Thoracic aorta endothelial cell (primary cell): ENCODE measurements at places on chromosomes 13 and 19. TPM values are rescaled to one million over a fixed set of nuclear protein-coding genes. Genes with fewer than 3 reads are reported as not detected.

LENG9 gene
- 3.6 TPM in 2 replicates for total RNA-seq

SIGLEC5 gene
- not detected in 2 replicates for total RNA-seq

ZNF358 gene
- total RNA-seq: 27.0 and 32.0 TPM in 2 replicates

STARD13 gene
- total RNA-seq: 29.0 and 42.8 TPM in 2 replicates

NDUFA3 gene
- 8.1 and 11.6 TPM in 2 replicates for total RNA-seq

DHDH gene
- total RNA-seq: not detected in 2 replicates

SERP2 gene
- total RNA-seq: 0.36 and 0.80 TPM in 2 replicates

LRRC25 gene
- total RNA-seq: not detected in 2 replicates

ZNF221 gene
- total RNA-seq: 5.2 TPM in 2 replicates

MAB21L1 gene
- 0.13 TPM in 1 of 2 replicates, not detected in the other for total RNA-seq

PLIN5 gene
- total RNA-seq: 0.14 and 0.53 TPM in 2 replicates

KLK1 gene
- not detected in 2 replicates for total RNA-seq

ZNF563 gene
- 0.43 and 1.7 TPM in 2 replicates for total RNA-seq

MEIOSIN gene
- total RNA-seq: not detected in 2 replicates

S1PR5 gene
- not detected in 2 replicates for total RNA-seq

KLK15 gene
- 0.13 TPM in 1 of 2 replicates, not detected in the other for total RNA-seq

FLT3 gene
- total RNA-seq: not detected in 2 replicates

MUC16 gene
- not detected in 2 replicates for total RNA-seq
